Upper lobe of left lung (tissue), 6 donors: ENCODE measurements at places on chromosomes 6 and 20.

DNA sequence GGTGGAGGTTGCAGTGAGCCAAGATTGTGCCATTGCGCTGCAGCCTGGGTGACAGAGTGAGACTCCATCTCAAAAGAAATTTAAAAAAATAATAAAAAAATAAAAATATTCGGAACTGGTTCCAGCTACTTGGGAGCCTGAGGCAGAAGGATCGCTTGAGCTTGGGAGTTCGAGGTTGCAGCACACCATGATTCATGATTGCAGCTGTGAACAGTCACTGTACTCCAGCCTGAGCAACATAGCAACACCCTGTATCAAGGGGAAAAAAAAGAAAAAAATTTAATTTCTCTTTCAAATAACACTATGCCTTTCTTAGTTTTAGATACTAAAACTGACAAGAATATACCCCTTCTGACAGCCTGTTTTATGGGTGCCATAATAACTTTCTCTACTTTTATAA, 10.5 kb downstream of the KDM1B start:
- no peak for DNase-seq

- DNase-seq: no peak
Observed at GRCh38 chr6:28370440-28370839, 20.7 kb downstream of the ZKSCAN3 start.

DNA sequence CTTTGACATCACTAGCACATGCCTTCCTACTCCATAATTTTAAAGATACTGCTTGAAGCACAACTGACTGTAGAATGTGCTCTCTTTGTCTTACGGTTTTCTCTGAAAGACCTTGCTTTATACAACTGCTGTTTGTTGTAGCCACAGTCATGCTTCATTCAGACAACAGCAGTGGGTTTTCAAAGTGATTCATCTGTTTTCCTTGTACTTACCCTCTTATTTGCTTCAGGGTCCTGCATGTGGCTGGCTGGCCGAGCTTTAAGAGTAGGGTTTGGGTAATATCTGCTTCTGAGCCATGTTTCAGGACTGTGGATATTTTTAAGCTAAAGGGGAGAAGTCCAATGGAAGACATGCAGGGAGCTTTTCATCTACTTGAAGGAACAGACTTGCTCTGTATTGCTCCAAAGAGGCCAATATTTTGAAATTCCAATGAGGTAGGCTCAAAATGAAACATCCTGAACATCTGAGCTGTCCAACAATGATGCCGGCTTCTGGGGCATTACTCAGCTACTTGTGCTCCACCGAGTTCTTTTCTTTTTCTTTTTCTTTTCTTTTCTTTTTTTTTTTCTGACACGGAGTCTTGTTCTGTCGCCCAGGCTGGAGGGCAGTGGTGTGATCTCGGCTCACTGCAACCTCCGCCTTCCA, 160.2 kb upstream of the SGK1 start:
- DNase-seq: no peak

DNA sequence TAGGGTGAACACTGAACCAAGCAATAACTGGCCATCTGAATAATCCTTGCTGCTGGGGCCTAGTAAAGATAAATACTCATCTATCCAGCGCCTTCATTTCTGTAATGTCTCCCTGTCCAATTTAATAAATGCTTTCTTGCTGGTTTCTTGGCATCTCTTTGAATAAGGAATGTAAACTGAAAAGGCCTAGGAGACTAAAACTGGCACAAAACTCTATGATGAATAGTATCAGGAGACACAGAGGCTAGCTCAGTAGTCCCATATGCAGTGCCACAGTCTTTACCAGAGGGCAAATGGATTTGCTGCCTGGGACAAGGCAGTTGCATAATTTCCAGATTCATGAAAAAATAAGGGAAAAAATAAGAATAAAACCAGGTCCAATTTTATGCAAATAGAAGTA, 324.4 kb downstream of the CENPW start:
- no peak for DNase-seq

DNA sequence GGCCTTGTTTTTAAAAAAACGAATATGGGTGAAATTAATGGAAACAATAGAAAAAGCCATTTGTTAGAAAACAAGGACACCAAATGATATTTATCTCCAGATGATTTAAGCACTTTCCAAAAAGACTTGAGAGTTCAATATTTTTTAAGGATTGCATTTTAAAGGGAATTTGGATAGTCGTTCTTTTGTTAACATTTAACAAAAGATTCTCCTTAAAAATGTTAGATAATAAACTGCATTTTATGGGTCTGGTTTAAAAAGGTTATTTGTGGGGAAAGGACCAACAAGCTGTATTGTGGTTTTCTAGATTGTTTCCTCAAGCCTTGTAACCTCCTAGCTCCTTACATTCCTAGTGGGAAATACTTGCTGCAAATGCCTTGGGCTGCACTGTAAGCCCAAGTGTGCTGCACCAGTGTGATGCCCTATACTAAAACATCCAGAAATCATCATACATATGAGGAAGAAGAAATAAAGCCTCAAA, 1.5 kb upstream of the PHIP start:
- DNase-seq: no peak

DNA sequence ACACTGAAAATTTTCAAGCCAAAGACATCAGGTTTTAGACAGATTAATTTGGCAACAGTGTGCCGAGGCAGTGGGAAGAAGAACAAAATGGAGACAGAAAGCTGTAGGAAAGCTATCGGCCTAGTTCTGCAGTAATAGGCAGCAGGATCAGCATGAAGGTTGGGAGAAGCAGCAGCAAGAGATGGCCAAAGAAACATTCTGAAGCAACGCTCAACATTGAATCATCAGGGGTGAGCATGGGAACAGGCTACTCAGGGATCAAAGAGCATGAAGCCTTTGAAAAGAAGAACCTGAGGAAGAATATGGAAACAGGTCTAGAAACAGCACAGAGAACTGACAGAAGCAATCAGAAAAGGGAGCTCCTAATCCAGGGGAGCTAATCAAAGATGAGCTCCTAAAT, 7.1 kb upstream of the DST start:
- DNase-seq: no peak

GRCh38 chr20:38354227-38354626, 7.9 kb downstream of the LBP start:
- DNase-seq: no peak

- DNase-seq: no peak
Observed at GRCh38 chr6:7561153-7561964, 19.9 kb downstream of the DSP start.

DNA sequence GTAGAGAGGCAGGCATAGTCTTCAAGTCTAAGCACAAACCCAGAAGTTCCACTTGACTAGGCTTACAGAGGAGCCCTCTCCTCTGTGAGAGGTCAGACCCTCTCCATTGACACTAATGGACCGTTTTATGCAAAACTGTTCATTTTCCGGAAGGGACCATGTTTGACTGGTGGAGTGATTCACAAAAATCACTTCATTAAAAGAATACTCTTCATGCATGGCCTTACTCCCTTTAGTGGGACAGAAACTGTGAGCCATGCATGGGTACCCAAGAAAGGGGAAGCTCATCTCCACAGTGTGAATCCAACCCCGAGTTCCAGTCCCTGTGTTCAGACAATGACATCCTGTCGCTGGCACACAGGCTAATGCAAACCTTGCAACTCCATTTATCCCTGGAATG, 63.2 kb downstream of the OLIG3 start:
- no peak for DNase-seq

DNA sequence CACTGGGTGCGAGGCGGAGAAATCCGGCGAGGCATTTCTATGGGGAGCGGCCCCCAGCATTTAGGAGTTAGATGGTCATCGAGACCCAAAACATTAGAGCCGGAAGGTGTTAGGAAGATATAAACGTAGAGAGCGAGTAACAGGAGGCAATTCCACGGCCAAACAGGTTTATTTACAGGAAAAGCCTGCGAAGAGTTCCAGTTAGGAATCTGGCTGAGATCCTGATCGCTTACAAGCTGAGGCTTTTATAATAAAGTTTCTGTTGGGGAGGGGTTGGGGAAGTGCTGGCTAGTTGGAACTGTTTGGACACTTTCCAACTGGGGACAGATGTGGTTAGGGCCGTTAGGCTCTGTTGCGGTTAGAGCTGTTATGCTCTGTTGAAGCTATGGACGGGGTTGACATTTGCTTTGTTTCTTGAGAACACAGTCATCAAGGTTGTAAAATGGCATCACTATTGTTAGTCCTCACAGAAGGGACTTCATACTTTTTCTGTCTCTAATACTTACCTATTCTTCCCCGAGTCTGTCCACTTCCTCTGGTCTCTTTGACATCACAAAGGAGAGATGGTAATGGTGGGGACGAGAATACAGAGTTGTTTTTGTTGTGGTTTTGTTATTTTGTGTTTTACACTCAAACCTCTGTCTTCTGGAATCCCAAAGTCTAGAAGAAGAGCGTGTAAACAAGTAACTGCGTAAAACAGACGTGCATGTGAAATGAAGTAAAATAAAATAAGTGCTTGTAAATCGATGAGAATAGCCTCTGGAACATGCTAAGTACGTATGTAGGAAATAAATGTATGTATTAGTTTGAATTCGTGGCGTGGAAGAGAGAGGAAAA, 554 bp upstream of the ZSCAN31 start:
- DNase-seq: no peak

- DNase-seq: no peak
Observed at GRCh38 chr20:61983965-61984364, 81.7 kb downstream of the TAF4 start.

GRCh38 chr6:163717106-163717764, 302.7 kb downstream of the QKI start:
- DNase-seq: peak; percentile 10

GRCh38 chr20:57407541-57407956, 16.4 kb downstream of the RBM38 start:
- peak; percentile 81 for DNase-seq

- DNase-seq: no peak
Observed at GRCh38 chr6:126199466-126199865, 140.4 kb upstream of the CENPW start.

- no peak for DNase-seq
Observed at GRCh38 chr6:140845701-140846100, 1287.0 kb upstream of the GJE1 start.

GRCh38 chr6:15849395-15849794, 186.6 kb upstream of the DTNBP1 start:
- DNase-seq: no peak

DNA sequence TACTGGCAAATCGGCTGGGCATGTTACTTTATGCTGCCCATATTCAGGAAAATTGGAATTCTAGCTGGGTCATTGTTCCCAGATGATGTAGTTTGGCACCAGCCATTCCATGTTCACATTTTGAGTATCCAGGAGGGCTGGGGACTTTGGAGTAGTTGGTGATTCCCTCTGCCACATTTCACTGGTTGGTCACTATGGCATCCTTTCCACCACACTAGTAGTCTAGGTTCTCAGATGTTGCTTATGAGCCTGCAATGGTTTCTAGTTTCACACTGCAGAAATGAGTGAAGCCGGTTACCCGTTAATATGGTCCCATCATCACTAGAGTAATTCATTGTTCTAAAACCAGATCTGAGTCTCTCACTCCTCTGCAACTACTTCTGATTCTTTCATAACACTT, 4.6 kb downstream of the PTPN1 start:
- no peak for DNase-seq

DNA sequence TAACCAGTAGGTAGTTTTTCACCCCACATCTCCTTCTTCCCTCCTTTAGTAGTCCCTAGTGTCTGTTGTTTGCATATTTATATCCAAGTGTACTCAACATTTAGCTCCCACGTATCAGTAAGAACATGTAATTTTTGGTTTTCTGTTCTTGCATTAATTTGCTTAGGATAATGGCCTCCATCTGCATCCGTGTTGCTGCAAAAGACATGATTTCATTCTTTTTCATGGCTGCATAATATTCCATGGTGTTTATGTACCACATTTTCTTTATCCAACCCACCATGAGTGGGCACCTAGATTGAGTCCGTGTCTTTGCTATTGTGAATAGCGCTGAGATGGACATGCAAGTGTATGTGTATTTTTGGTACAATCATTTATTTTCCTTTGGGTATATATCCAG, 306.8 kb downstream of the NKAIN2 start:
- no peak for DNase-seq

DNA sequence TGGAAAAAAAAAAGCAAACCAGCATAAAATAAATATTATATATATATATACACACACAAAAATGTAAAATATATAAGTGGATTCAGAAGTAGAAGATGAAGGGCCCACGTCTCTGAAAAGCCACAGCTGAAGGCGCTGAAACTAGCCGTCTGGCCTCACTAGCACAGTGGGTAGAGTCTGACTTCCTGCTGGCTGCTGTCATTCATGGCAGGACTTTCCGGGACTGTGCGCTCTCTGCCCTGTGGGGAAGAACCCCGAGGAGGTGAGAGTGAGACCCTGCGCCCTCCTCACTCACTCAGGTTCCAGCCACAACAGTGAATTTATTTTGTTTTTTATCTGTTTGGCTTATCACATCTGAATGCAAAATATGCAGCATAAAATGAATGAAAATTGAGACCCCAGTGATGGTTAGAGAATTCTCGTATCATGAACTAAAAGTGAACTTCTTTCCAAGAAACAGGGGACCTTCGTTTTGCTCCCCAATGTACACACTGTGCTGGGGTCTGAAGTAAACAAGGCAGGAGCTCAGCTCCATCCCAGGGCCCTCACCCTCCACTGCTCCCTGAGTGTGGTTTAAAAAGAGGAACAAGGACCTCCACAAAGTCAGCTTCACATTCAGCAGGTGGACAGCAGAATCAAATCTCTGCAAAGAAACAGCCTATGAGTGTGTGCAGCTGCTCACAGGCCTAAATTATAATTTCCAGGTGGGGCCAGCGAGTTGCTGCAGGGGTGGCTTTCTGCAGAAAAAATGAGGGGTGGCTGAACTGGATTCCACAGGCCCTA, 1.3 kb upstream of the RAMACL start:
- DNase-seq: no peak

GRCh38 chr20:45067087-45067486, 33.8 kb downstream of the KCNS1 start:
- DNase-seq: no peak

GRCh38 chr20:6057139-6057538, 3.3 kb upstream of the LRRN4 start:
- no peak for DNase-seq

DNA sequence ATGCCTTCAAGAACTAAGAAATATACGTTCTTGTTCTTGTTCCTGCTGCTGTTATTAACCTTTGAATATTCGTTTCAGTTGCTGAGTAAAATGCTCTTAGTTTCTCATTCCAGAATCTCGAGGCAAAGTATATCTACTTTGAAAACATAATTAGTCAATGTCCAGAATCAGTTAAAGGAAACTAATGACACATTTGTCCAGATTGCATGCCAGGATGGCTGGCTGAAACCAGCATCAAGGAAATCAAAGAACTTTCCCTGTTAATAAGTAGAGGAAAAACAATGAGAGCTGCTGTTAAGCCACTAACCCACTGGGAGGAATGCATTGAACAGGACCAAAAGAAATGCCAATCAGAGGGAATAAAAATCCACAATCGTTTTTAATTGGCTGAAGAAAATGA, 196.9 kb downstream of the ALDH8A1 start:
- no peak for DNase-seq

DNA sequence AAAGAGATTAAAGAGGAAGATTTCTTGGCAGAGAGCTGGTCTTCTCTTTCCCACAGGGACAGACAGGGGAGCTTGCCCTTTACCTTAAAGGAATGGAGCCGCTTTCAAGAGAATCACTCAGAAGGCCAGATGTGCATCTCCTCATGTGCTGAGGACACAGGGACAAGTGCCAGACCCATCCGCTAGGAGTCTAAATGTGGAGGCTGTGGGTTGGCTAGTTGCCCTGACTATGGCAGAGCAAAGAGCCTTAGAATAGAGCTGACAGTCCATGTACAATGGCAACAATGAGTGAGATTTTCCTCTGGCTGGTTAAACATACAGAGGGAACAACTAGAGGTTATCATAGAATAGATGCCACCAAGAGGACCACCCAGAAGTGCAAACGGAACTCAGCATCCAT, 7.3 kb upstream of the DOK5 start:
- no peak for DNase-seq

GRCh38 chr6:51814418-51814817, 273.0 kb downstream of the PKHD1 start:
- no peak for DNase-seq
